ENCODE measurements at places on chromosomes 5 and 9. TPM values are rescaled to one million over a fixed set of nuclear protein-coding genes. Genes with fewer than 3 reads are reported as not detected.

DNA sequence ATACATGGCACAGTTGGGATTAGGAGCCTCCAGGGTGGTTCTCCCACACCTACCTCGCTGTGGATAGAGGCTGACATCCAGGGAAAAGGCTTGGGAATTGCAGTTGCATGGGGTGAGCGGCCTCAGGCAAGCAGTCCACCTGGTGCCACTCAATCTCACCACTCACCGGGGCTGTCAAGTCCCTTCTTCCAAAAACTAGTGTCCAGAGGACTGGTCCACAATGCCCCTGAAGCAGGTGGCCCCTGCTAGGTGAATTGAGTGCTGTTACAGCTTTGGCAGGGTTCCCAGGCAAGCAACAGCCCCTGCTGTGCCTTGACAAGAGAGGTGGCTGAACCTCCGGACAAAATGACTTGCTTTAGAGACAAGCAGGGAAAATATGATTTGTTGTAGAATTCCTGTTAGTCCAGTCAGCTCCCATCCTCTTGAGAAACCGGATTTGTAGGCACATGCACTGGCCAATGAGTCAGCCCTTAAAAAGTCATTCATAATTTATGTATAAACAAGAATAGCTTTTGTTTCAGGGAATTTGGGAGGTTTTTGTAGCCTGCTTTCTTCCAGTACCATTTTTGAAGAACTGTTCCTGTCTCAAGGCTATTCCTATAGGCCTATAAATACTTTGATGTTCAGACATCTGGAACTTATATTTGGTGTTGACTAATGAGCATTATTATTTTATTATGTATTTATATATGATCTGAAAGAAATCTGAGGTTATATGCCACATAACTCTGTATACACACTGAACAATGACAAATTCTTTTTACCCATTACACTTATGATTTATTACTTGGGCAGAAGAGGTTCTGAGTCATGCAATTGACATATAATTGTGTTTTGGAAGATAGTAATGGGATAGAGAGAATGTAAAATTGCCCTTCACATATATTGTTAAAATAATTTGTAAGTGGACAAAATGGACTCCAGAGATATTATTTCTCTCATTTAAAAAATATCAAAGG, 411.1 kb downstream of the ACTL7B start:
- no peaks in the 10 kb centered on the region for H3K36me3 ChIP-seq
- H3K27ac ChIP-seq, result peak overlapping the region; percentile 68
- H3K4me1 ChIP-seq, result peaks cover 54% of the 10 kb centered on the region
- H3K4me3 ChIP-seq, result peak overlapping the region; percentile 50
- no peak for DNase-seq

- no peaks in the 10 kb centered on the region for H3K27me3 ChIP-seq
- H3K36me3 ChIP-seq, result no peaks in the 10 kb centered on the region
- H3K27ac ChIP-seq, result no peak overlapping the region
- DNase-seq, result no peak
- no peak overlapping the region for H3K4me3 ChIP-seq
Observed at GRCh38 chr5:108102463-108102862, 279.4 kb downstream of the FBXL17 start.

- H3K36me3 ChIP-seq, result no peaks in the 10 kb centered on the region
- no peak overlapping the region for H3K4me3 ChIP-seq
- DNase-seq, result no peak
- no peaks in the 10 kb centered on the region for H3K27me3 ChIP-seq
- H3K27ac ChIP-seq, result peak overlapping the region; percentile 86
- H3K4me1 ChIP-seq, result peaks cover 100% of the 10 kb centered on the region
Observed at GRCh38 chr5:149803641-149804468, 73.7 kb downstream of the PPARGC1B start.

DNA sequence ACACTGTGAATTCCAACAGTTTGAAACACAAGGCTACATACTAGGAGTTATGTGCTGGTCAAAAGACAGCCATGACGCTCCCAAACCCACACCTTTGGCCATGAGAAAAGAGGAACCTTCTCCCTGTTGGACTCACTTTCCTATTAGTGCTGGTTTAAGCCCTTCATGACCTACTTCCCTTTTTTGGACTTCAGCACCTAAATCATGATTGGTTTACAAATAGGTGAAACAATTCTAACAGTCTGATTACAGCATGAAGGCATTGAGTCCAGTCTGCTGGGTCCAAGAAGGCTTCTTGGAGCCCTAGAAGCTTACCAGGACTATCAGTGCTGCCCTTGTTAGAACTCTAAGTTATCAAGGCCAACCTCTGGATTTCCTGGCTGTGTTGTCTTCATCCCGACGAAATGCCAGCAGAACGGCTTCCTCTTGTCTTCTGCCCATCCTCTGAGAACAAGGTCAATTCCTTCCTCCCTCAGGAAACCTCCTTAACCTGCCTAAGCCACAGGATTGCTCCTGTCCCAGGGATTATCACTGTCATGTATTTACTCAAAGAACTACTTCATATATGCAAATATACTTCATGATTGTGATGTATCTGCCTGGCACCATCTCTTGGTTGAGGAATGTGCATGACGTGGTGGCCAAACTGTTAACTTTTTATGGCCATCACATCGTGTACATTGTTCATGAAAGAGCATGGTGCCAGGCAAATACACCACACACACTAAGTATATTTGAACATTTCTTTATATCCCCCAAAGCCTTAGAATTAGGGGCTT, 83.6 kb downstream of the ANKH start:
- no peak overlapping the region for H3K4me3 ChIP-seq
- no peaks in the 10 kb centered on the region for H3K36me3 ChIP-seq
- H3K27me3 ChIP-seq, result no peaks in the 10 kb centered on the region
- DNase-seq, result no peak
- H3K27ac ChIP-seq, result no peak overlapping the region

Gene WDR38
- total RNA-seq, result not detected

GRCh38 chr9:2158111-2158610, 143.0 kb downstream of the SMARCA2 start:
- H3K27me3 ChIP-seq, result no peaks in the 10 kb centered on the region
- peak overlapping the region; percentile 62 for H3K27ac ChIP-seq
- peak overlapping the region; percentile 55 for H3K4me3 ChIP-seq
- peaks cover 12% of the 10 kb centered on the region for H3K4me1 ChIP-seq
- DNase-seq, result no peak

GRCh38 chr5:68319706-68320412, 104.3 kb downstream of the PIK3R1 start:
- no peaks in the 10 kb centered on the region for H3K27me3 ChIP-seq
- DNase-seq, result no peak
- H3K36me3 ChIP-seq, result no peaks in the 10 kb centered on the region
- no peaks in the 10 kb centered on the region for H3K4me1 ChIP-seq

DNA sequence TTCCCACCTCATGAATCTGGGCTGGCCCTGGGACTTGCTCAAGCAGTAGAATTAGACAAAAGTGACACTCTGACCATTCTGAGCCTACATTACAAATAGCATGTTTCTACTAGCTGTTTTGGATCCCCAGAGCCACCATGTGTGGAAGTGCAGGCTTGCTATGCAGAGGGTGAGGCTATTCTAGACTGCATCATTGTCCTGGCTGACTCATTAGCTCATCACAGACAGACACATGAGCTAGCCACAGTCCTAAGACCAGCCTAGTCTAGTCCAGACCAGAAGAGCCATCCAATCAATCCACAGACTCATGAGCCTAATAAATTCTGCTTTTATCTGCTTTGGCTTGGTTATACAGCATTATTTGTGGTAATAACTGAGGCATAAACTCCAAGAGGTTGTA, 351.9 kb downstream of the PRELID2 start:
- H3K27me3 ChIP-seq, result no peaks in the 10 kb centered on the region
- no peak for DNase-seq
- H3K4me3 ChIP-seq, result no peak overlapping the region
- no peaks in the 10 kb centered on the region for H3K4me1 ChIP-seq

- H3K36me3 ChIP-seq, result no peaks in the 10 kb centered on the region
- no peak overlapping the region for H3K27ac ChIP-seq
- DNase-seq, result no peak
- no peaks in the 10 kb centered on the region for H3K4me1 ChIP-seq
- no peak overlapping the region for H3K4me3 ChIP-seq
Observed at GRCh38 chr5:122967085-122967484, 69.4 kb downstream of the PPIC start.

Gene ARL14EPL
- total RNA-seq, result not detected

- H3K27ac ChIP-seq, result peak overlapping the region; percentile 84
- no peak for DNase-seq
- H3K4me3 ChIP-seq, result peak overlapping the region; percentile 93
- peaks cover 74% of the 10 kb centered on the region for H3K4me1 ChIP-seq
- H3K36me3 ChIP-seq, result no peaks in the 10 kb centered on the region
Observed at GRCh38 chr5:150627731-150628545, 12.5 kb upstream of the SYNPO start.

DNA sequence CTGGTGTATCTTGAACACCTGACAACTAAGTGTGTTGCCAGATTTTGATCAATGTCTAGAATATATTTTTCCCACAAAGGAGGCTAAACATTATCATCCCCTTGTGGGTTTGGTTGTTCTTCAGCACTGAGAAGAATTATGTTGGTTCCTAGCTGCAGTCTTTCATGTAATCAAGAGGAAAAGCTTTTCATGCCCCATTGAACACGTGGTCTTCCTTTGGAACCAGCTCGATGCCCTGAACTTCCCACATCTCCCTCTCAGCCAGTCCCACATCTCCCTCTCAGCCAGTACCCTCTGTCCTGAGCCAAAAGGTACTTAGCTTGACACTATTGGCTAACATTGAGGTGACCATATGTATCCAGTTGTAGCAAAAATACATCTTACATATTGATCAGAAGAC, 36.7 kb upstream of the ZSWIM6 start:
- no peak overlapping the region for H3K4me3 ChIP-seq
- H3K27ac ChIP-seq, result no peak overlapping the region
- H3K27me3 ChIP-seq, result no peaks in the 10 kb centered on the region
- peaks cover 24% of the 10 kb centered on the region for H3K4me1 ChIP-seq
- no peaks in the 10 kb centered on the region for H3K36me3 ChIP-seq
- DNase-seq, result no peak

Gene ZNF483
- 14.1 TPM for total RNA-seq

GRCh38 chr9:7145361-7146069, 387.7 kb downstream of the KDM4C start:
- DNase-seq, result peak; percentile 64
- H3K4me3 ChIP-seq, result peak overlapping the region; percentile 23
- no peaks in the 10 kb centered on the region for H3K27me3 ChIP-seq
- H3K36me3 ChIP-seq, result no peaks in the 10 kb centered on the region

GRCh38 chr5:73749485-73750270, 123.7 kb downstream of the ARHGEF28 start:
- peaks cover 8% of the 10 kb centered on the region for H3K36me3 ChIP-seq
- DNase-seq, result no peak
- H3K4me1 ChIP-seq, result peaks cover 31% of the 10 kb centered on the region
- H3K27ac ChIP-seq, result peak overlapping the region; percentile 82
- no peak overlapping the region for H3K4me3 ChIP-seq
- no peaks in the 10 kb centered on the region for H3K27me3 ChIP-seq

Gene PCDHA13
- 2.1 TPM for total RNA-seq
